ENCODE measurements at places on chromosomes 1 and 21.

DNA sequence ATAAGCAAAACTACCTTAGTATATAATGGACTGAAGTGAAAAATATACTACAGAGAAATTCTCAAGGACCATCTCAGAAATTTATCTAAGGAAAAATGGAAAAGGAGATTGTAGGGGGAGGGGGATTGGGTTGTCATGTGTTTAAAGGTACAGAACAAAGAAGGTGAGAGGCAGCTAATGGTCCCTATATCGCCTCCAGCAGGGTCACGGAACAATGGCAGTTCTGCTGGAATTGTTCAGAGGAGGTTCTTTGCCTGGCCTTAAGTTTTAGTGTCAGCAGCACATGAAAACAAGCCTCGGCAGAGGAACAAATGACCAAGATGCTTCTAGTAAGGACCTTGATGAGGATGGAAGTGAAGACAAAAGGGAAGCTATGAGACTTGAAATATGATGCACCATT is 42.0 kb upstream of the RGS2 start:
- no peak for DNase-seq

- DNase-seq, result no peak
Measured at GRCh38 chr1:117782056-117782455, 147.4 kb downstream of the GDAP2 start.

DNA sequence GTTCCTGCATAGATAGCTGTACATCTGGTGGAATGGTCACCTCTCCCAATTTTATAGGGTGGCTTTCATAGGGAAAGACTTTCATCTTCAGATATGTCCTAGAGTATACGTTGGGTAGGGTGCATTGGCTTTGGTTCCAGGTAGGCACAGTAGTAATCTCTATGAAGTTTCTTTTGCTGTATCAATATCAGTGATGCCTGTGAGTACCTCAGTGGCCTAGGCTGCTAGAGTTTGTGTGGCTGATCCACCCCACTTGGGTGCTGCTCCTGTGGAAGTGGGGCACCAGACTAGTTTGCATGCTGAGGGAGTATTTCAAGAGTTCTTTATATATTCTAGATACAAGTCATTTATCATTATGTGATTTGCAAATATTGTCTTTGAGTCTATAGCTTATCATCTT is 370.5 kb upstream of the VAMP3 start:
- DNase-seq, result no peak

DNA sequence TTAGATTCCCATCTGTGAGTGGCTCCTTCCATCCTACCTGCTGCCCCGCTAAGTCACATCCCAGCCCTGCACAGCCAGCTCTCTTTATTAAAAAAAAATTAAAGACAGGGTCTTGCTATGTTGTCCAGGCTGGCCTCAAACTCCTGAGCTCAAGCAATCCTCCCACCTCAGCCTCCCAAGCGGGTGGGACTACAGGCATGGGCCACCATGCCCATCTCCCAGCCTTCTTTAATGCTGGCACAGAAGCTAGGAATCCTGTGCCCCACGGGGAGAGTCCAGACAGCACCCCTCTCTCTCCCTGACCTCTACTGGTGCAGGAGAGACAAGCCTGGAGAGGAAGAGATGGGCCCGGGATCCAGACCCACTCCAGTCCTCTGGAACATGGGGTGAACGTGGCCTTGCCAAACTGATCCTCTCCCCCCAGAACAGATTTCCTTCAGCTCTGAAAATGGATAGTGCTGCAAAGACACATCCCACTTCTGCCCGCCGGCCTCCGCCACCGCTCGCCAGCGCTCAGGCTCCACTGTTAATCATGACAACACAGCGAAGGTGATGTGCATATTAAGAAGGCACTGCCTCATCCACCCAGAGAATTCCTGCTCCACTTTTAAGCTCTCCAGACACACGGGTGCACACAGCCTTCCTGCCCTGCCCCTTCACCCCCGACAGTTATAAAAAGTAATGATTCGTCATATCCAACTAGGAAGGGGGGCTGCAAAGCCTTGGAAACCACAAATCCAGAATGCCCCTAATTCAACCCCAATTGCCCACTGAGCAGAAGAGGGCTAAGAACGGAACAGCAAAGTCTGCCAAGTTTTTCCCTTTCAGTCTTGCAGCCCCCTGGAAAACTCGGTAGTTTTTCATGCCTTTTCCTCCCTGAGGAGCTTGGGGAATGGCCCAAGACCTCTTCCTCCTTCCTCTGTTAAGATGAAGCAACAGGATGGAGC is 68.1 kb downstream of the MRPL37 start:
- DNase-seq, result no peak

GRCh38 chr1:110686188-110686587 is 11.4 kb upstream of the KCNA3 start:
- no peak for DNase-seq

DNA sequence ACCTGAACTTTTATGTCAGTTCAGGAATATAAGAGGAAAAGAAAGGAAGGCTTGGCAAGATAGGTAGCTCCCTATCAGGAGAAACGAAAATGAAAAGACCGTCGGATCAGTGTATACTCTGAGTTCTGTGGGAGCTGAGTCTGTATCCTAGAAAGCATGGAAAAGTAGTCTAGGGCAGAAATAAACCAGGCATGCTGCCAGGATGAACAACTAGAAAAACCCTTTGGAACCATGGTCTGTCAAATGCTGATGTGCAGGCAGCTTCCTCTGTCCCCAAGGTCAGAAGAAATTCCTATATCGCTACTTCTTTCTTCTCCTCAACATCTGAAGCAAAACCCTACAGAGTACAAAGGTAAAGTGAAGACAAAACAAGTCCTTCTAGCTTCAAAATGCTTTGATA is 268.8 kb downstream of the ST6GALNAC3 start:
- DNase-seq, result no peak

- no peak for DNase-seq
Measured at GRCh38 chr1:156083800-156084790, 1.8 kb upstream of the MEX3A start.

- no peak for DNase-seq
Measured at GRCh38 chr1:191134796-191135195, 657.1 kb upstream of the BRINP3 start.

GRCh38 chr1:154499446-154499845 is 2.6 kb upstream of the TDRD10 start:
- DNase-seq, result no peak

Measured in stimulated activated CD4-positive, alpha-beta T cell treated with anti-CD3 and anti-CD28 coated beads, Interleukin-2, amount 100 ng/mL, for 24 hours (primary cell).